Stimulated activated CD4-positive, alpha-beta T cell treated with anti-CD3 and anti-CD28 coated beads, Interleukin-2, amount 100 ng/mL, for 4 hours (primary cell): ENCODE measurements at places on chromosomes 2 and 18.

DNA sequence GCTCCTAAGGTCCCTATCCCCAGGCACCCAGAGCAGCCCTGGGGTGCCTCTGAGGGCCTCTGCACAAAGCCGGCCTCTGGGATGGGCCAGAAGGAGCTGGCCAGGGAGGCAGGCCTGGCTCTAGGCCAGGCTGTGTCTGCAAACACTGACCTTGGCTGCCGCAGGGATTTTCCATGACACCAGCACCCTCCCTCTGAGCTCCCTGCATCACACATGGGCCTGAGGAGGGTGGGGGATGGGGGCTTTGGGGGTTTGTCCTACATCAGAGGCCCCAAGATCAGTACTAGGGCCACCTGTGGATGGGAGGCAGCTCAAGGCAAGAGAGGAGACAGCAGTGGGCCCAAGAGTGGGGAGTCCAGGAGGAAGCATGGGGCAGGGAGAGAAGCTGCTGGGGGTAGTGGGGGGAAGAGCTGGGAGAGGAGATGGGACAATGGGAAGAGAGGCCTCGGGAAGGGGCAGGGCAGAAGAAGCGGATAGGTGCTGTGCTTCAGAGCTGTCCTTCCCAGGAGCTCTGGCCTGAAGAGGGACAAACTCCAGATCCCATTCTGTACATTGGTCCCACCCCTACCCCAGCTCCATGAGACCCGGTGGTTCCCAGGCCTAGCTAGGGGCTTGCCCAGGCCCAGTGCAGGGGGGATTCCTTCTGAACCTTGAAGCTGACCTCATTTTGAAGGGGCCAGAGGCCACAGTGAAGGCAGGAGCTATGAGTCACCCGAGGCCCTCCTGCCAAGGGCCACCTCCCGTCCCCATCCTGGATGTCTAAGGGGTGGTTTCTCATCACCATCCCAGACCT lies 28.0 kb downstream of the KCNK3 start:
- DNase-seq, result no peak

DNA sequence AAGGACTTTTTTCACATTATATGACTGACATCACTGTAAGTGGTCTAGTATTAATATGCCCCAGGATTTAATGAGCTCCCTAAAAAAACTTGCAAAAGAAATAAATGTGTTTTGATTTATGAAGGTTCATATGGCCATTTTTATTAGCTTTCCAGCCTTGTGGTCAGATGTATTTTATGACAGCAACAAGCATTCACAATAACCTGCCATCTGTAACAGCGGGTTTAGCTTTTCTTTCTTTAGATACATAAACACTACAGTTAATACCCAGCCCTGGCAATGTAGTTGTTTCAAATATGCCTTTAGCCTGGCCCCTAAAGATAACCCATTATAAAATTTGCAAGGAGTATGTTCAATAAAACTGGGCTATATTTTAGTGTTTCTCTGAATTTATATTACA lies 1063.8 kb downstream of the SOCS6 start:
- no peak for DNase-seq

- DNase-seq, result no peak
These were observed 92.2 kb upstream of the CDKL4 start for GRCh38 chr2:39335930-39336329.

DNA sequence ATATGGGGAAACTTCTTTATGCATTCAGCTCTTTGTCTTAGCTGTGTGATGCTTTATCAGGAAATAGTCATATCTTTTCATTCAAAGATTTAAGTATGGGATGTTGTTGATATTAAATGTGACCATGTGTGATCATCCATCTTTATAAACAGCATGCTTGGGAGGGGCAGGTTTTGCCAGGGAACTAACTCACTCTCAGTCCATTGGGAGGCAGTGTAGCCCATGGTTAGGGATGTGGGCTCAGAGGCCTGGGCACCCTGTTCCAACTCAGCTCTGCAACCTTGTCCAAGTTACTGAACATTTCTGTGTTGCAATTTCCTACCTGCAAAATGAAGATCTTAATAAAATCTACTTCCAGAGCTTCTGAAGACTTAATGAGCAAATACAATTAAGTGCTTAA lies 92.0 kb upstream of the BCL2L11 start:
- no peak for DNase-seq

DNA sequence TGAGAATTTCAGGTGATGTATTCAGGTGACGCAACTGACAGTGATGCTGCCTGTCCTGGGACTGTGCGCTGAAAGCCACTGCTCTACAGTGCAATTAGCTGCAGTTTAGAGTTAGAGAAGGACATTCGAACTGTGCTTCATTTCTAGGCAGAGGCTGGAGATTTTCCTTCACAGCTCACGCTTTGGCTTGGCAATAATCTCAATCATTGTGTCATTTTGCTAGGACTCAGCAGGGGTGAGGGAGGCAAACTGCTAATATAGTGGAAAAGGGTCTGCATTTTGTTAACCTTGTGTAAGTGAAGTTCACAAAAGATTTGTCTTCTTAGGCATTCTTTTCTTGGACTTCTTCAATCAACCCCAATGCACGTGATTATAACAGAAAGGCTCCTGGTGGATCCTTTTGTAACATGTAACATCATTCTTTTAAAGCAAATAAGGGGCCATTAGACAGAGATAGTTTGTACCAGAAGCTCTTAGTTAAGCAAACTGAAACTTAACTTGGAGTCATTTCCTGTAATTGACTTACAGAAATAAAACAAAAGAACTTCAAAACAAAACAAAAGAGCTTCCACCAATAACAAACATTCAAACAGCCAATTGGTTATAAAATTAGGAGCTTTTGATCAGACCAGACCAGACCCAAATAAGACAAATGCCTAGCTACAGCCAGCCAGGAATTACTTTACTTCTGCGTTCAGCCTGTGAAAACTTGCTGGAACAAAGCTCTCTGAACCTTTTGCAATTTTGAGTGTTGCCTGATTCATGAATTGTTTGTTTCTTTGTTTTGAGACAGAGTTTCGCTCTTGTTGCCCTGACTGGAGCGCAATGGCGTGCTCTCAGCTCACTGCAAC lies 1376.3 kb upstream of the CELF4 start:
- no peak for DNase-seq

DNA sequence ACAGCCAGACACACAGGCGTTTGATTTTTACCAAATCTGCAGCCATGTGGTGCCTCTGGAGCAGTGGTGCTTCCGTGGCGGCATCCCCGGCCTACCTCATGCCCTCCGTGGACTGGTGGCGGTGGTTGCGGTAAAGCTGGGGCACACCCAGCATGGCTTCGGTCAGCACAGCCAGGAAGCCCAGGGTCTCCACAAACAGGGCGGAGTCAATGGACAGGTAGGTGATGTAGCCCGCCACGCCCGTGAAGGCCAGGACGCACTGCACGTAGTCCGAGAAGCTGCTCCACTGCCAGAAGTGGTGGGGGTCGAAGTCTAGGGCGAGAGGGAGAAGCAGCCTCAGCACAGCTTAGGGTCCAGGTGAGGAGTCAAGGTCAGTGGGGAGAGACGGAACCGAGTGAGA lies 32.4 kb downstream of the SLC66A2 start:
- no peak for DNase-seq

GRCh38 chr2:222142027-222142426 lies 156.8 kb downstream of the PAX3 start:
- no peak for DNase-seq

DNA sequence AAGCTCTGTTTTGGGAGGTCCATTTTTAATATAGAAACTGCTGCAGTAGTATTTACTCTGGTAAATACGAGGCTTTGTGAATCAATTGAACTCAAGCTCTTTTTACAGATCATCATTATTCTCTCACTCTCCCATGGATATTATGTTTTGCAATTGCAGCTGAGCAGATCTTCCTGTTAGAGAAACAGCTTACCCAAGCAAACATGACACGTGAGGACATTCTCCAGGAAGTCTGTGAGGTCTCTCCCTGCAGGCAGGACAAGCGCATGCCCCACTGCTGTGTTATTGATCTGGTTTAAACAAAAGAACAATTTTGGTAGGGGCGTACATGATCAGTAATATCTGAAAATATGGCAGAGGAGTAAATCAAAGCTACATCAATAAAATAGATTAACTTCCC lies 72.1 kb downstream of the COL6A3 start:
- DNase-seq, result no peak

DNA sequence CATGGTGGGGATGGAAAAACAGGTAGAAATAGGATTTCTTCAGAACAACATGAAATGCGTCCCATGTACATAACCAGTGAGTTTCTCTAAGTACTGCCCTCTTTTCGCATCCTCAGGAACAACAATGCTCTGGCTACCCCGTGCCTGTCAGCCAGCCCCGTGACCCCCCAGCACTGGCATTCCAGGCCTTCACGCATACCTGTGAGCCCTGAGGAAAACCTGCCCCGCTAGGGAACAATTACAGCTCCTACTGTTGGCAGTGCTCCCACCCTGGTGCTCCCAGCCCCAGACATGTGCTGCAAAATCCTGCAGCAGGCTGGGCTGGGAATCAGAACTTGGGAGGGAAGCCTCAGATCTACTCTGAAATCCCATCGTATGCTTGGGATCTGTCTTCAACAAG lies 9.1 kb downstream of the SMAD7 start:
- DNase-seq, result no peak

DNA sequence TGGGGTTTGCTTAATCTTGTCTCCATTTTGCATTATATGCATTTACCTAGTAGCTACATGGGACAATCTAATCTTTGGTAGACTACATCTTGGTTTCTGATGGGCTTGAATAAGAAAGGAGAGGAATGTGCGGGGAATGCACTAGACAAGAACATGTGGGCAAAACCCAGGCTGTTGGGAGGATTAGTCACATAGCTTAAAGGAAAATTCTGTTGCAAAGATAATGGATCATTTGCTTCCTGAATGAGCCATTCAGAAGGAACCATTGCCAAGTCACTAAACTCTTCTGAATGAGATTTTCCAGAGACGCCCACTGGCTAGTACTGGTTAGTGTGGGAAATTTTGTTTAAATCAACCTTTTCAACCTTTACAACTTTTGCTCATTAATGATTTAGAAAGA lies 84.8 kb downstream of the OSBPL6 start:
- no peak for DNase-seq

- DNase-seq, result no peak
These were observed 1.6 kb downstream of the BAZ2B start for GRCh38 chr2:159614534-159615366.

DNA sequence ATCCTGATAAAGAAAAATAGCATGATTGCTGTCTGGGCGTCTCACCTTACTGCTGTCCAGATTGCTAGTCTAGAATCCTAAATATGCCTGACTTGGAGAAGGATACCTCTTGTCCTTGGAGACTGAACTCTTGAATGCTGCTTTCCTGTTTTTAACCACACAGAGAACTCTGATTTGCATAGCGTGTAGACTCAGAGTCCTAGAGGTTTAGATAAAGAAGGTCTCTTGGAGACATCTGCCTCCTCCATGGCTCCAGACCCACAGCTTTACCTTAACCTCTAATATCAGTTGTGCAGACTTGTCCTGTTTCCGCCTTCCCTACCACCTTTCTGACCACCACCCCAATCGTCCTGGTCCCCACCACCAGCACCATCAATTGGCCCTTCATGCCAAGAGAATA lies 292.6 kb upstream of the CYRIA start:
- DNase-seq, result no peak

DNA sequence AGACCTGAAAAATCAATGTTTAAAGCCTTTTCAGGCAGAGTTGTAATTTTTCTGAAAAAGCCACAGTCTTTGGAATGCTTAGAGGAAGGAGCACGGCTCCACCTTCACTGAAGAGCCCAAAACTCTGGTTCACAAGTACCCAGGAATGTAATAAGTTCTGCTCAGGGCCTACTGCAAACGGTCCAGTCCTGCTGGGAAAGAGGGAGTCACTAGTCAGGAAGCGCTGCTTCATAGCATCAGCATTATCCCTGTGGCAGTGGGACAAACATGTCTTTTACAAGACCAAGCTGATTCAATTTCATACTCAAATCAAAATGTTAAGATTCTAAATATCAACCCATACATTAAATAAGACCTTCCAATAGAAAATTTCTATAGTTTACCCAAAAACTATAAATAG lies 152.9 kb upstream of the PGAP1 start:
- no peak for DNase-seq

- DNase-seq, result no peak
These were observed 61.0 kb downstream of the CIB4 start for GRCh38 chr2:26580151-26580550.

DNA sequence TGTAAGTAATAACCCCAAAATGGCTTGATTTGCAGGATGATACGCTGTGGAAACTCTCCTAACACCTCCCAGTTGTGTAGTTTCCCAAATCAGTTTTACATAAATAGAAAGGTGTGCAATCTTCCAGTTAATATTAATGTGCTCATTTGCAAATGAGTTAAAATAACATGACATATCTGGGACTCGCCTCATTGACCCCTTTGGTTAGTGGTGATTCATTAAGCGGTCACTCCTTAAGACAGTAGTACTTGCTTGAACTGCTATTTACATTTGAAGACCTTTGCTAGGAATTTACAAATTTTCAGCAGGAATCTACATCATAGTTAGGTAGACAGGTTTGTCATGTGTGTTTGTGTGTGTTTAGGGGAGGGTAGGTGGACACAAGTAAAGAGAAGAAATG lies 1367.7 kb upstream of the CELF4 start:
- no peak for DNase-seq

DNA sequence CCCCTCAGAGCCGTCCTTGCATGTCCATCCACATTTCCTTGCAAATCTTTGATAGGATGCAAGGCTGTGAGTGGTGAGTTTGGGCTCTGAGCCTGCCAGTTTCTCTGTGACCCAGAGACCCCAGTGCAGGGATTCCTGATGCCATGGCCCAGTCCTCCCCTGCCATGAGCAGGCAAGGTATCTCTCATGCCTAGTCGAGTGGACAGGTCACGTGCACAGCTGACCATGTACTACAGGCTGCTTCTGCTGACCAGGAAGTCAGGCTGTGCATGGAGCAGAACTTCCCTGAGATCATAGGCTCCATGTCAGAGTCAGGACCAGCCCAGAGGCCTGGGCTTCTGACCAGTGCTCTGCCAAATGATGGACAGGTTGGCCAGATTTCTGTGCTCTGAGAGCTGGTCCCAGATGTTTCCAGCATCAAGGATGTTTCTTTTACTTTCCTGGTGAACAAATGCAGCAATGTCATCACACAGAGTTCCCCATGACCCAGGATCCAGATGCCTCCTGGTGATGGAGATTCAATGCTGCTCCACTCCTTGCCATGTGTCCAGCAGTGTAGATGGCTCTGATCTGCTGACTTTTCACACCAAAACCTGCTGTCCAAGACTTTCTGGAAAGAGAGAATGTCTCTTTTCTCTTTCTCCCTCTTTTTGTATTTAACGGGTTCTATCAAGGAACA lies 321.6 kb upstream of the HS6ST1 start:
- no peak for DNase-seq
